ENCODE measurements at places on chromosomes 3 and 15.

GRCh38 chr3:11643201-11643603, 513 bp downstream of the VGLL4 start:
- H3K27ac ChIP-seq = peak overlapping the region; percentile 98
- H3K4me1 ChIP-seq = peaks cover 26% of the 10 kb centered on the region
- peak overlapping the region; percentile 82 for H3K4me3 ChIP-seq
- no peak for DNase-seq
- no peaks in the 10 kb centered on the region for H3K36me3 ChIP-seq

DNA sequence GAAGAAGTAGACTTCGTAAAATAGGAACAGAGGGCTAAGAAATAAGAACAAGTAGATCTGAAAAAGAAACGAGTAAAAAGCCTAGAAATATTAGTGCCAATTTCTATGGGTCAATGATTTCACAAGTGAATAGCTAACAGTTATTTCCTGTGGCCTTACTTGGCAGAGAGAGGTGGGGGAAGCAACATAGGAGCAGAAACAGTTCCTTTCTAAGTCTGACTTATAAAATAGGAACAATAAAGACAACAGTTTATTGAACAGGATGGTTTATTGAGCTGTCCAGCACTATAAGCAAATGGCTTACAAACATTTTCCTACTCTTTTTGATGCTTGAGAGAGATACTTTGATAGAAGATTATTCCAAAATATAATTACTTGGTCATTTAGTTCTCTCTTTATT, 37.9 kb downstream of the AGTR1 start:
- no peak overlapping the region for H3K27ac ChIP-seq
- H3K36me3 ChIP-seq = no peaks in the 10 kb centered on the region
- no peak for DNase-seq
- no peaks in the 10 kb centered on the region for H3K4me1 ChIP-seq

DNA sequence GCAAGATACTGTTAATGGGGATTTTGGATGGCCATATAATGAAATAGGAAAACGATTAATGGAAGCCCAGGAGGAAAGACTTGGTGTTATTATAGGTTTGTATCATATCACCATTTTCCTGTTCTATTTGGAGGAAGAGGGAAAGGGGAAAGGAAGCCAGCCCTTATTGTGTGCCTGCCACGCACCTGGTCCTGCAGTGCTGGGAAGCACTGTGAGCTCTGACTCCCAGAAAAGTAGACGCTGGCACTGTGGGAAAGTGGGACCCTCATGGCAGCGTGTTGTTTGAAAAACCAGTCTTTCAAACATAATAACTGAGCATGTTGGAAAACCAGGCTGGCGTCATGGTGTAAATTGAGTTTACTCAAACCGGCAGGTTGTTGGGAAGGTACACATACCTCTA, 22.0 kb downstream of the CGNL1 start:
- no peak overlapping the region for H3K27ac ChIP-seq
- H3K4me1 ChIP-seq = no peaks in the 10 kb centered on the region
- H3K4me3 ChIP-seq = no peak overlapping the region
- DNase-seq = no peak
- H3K27me3 ChIP-seq = no peaks in the 10 kb centered on the region

- no peak overlapping the region for H3K27ac ChIP-seq
- H3K27me3 ChIP-seq = no peaks in the 10 kb centered on the region
- H3K36me3 ChIP-seq = no peaks in the 10 kb centered on the region
- no peak overlapping the region for H3K4me3 ChIP-seq
These were observed 452.5 kb downstream of the RAP2B start for GRCh38 chr3:153614563-153614962.

- DNase-seq = no peak
- H3K4me3 ChIP-seq = peak within 1 kb of the TSS; percentile 48
- H3K27ac ChIP-seq = peak within 1 kb of the TSS; percentile 26
- no peaks in the 10 kb centered on the region for H3K27me3 ChIP-seq
These were observed at the start of gene PLCB2 for GRCh38 chr15:40307421-40308211. PLCB2 (minus strand) TSS chr15:40307935; CDS start chr15:40307672, 263 bp downstream.

DNA sequence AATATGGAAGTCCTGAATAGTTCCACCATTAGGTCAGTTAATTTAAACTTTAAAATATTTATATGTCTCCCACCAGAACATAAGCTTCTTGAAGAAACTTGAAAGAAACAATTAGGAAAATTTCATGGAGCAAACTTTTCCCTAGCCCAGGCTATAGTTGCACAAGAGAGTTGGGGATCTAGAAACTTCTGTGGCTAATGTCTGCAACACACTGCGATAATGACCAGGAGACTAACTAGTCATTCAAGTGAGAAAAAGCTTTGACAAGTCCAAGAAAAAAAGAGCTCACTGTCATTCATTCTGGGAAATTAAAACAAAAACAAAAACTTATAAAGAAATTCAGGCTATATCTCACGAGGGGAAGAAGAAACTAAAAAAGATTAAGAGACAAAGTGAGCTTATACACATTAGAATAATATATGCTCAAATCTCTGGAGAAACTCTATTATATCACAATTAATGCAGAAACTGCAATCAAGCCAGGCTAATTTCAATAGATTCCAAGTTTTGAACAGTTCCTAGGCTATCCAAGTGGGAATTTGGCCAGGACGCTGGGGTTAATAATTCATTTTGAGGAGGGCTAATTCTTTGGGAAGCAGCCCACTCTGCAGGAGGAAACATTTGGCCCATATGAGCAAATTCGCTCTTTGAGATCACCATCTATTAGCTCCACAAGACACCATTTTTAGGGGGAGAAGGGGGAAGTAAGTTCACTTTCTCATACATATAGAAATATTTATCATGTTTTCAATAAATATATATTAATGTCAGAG, 134.6 kb downstream of the MEIS2 start:
- H3K27me3 ChIP-seq = no peaks in the 10 kb centered on the region
- no peak overlapping the region for H3K27ac ChIP-seq
- DNase-seq = no peak
- H3K36me3 ChIP-seq = no peaks in the 10 kb centered on the region

GRCh38 chr3:51434746-51435327, 43.8 kb downstream of the RBM15B start:
- H3K4me1 ChIP-seq = no peaks in the 10 kb centered on the region
- H3K27ac ChIP-seq = no peak overlapping the region
- no peak overlapping the region for H3K4me3 ChIP-seq
- peaks cover 24% of the 10 kb centered on the region for H3K36me3 ChIP-seq

GRCh38 chr3:65479990-65480389, 558.7 kb downstream of the MAGI1 start:
- H3K27me3 ChIP-seq = no peaks in the 10 kb centered on the region
- peaks cover 27% of the 10 kb centered on the region for H3K4me1 ChIP-seq
- H3K36me3 ChIP-seq = no peaks in the 10 kb centered on the region
- H3K27ac ChIP-seq = no peak overlapping the region
- no peak for DNase-seq
- no peak overlapping the region for H3K4me3 ChIP-seq

DNA sequence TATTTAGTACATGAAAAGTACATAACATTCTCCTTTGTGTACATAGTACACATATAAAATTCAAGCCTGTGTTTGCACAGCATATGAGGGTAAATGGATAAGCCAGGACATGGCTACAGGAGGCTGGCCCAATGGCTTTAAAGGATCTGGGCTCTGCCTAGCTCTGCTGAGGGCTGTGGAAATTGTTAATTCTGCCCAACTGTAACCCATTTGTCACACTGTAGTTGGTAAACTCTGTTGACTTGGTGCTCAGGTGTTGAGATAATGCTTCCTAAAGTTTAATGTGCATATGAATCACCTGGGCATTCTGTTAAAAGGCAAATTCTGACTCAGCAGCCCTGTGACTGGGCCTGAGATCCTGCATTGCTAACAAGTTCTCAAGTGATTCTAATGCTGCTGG, 196.5 kb upstream of the ZPLD1 start:
- H3K36me3 ChIP-seq = no peaks in the 10 kb centered on the region
- no peak overlapping the region for H3K27ac ChIP-seq
- H3K4me1 ChIP-seq = no peaks in the 10 kb centered on the region
- no peaks in the 10 kb centered on the region for H3K27me3 ChIP-seq
- DNase-seq = no peak
- H3K4me3 ChIP-seq = no peak overlapping the region

GRCh38 chr3:50230794-50231125, 5.2 kb upstream of the GNAI2 start:
- no peak overlapping the region for H3K27ac ChIP-seq
- H3K4me1 ChIP-seq = peaks cover 20% of the 10 kb centered on the region
- no peaks in the 10 kb centered on the region for H3K27me3 ChIP-seq

DNA sequence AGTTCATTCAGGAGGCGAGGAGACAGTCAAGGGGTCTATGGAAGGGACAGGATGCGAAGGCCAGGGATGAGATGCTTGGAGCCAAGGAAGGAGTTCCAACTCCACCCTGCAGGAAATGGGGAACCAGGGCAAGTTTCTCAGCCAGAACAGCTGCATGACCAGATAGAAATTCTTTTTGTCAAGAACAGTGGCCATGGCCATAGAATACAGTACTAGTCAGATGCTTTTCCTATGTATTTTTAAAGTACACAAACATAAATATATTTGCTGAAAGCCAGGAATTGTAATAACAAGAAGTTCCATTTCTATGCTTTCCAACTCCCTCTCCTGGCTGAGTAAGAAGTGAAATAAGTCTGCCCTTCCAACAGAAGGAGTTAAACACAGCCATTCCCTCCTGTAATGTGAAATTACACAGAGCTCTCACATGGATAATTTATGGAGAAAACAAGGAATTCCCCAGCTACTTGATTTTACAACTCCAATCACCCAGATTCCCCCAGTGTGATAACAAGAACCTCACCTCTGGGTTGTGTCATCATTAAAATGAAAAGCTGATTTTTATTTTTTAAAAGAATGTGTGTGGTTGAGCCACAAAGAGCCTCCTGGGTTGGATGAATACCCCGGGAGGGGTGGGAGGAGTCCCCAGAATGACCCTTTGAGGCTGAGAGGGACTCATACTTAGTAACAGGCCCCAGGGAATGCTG, 124.6 kb upstream of the ARHGEF3 start:
- peaks cover 3% of the 10 kb centered on the region for H3K4me1 ChIP-seq
- no peak overlapping the region for H3K4me3 ChIP-seq
- peak overlapping the region; percentile 28 for H3K27ac ChIP-seq

- H3K4me3 ChIP-seq = no peak overlapping the region
- no peaks in the 10 kb centered on the region for H3K4me1 ChIP-seq
- no peak overlapping the region for H3K27ac ChIP-seq
- H3K27me3 ChIP-seq = no peaks in the 10 kb centered on the region
- DNase-seq = no peak
These were observed 20.2 kb upstream of the NUP210 start for GRCh38 chr3:13440204-13440817.

- no peak overlapping the region for H3K27ac ChIP-seq
- H3K36me3 ChIP-seq = peaks cover 9% of the 10 kb centered on the region
- no peak for DNase-seq
- H3K4me3 ChIP-seq = no peak overlapping the region
These were observed 130.6 kb downstream of the DMXL2 start for GRCh38 chr15:51491941-51492340.

GRCh38 chr3:197205675-197206074, 92.7 kb downstream of the DLG1 start:
- H3K27me3 ChIP-seq = no peaks in the 10 kb centered on the region
- no peaks in the 10 kb centered on the region for H3K36me3 ChIP-seq
- DNase-seq = no peak
- H3K27ac ChIP-seq = no peak overlapping the region
- no peaks in the 10 kb centered on the region for H3K4me1 ChIP-seq

- no peaks in the 10 kb centered on the region for H3K36me3 ChIP-seq
- no peak for DNase-seq
- peak overlapping the region; percentile 37 for H3K4me3 ChIP-seq
- H3K4me1 ChIP-seq = peaks cover 3% of the 10 kb centered on the region
These were observed 57.7 kb downstream of the IQSEC1 start for GRCh38 chr3:13015286-13016082.

DNA sequence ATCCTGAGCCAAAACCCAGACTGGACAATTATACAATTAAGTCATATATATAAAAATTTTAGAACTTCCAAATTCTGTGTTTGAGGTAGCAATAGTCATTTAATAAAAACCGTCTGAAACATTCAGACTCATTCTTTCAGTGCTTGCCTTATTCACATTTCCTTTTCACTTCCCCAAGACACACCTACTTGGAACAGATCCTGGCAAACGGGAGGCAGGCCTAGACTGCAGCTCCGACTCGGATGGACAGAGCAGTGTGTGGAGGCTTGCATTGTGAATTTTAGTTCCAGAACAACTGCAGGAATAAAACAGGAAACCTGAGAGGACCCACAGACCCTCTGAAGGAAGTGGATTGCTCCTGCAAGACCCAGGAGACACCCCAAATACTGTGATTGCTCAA, 341.4 kb downstream of the CNTN3 start:
- H3K36me3 ChIP-seq = no peaks in the 10 kb centered on the region
- H3K27me3 ChIP-seq = no peaks in the 10 kb centered on the region
- no peak overlapping the region for H3K4me3 ChIP-seq
- no peak overlapping the region for H3K27ac ChIP-seq
- H3K4me1 ChIP-seq = no peaks in the 10 kb centered on the region

DNA sequence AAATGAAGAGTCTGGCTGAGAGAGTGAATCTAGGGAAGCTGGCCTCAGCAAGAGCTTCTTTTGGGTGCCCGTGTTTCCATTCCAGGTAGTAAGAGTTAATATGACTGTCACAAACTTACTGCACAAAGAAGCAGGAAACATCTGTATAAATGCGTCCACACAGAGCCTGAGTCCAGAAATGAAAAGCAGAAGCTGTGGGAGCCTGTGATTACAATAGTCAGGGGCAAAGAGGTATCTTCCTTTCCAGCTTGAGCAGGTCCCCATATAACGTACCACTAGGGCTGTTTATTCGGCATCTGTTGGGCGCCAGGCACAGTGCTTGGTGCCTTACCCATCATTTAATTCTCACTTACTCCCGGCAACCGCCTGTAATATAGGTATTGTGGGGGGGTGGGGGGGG, 40.5 kb upstream of the B3GNT5 start:
- no peak overlapping the region for H3K4me3 ChIP-seq
- no peaks in the 10 kb centered on the region for H3K36me3 ChIP-seq
- no peak for DNase-seq
- no peaks in the 10 kb centered on the region for H3K4me1 ChIP-seq
- H3K27me3 ChIP-seq = no peaks in the 10 kb centered on the region

DNA sequence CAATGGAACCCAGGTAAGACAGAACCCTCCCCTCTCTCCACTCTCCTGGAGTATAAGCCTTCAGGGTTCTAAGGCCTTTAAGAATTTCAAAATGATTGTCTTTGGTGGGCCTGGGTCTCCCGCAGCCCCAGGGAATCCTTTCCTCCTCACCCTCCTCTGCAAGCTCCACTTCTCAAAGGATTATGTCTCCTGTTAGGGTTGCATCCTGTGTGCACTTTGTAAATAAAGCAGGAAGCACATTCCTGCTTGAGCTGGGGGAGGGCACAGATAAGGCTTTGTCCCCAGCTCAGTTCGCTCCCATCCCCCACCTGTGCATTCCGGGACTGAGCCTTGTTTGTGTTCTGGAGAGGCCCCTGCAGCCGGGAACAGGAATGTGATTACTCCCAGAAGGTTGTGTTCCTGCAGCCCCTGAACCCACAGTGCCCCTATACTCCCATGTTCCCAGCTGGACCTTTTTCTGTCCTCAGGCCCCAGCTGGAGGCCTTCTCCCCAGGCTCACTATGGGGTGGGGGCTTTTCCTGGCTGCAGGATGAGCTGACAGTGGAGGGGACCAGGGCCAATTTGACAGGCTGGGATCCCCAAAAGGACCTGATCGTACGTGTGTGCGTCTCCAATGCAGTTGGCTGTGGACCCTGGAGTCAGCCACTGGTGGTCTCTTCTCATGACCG, 9.5 kb downstream of the TYRO3 start:
- H3K27me3 ChIP-seq = no peaks in the 10 kb centered on the region
- no peak overlapping the region for H3K4me3 ChIP-seq
- no peak overlapping the region for H3K27ac ChIP-seq
- H3K36me3 ChIP-seq = no peaks in the 10 kb centered on the region
- no peaks in the 10 kb centered on the region for H3K4me1 ChIP-seq
